ENCODE measurements at places on chromosomes 7 and 10. TPM values are rescaled to one million over a fixed set of nuclear protein-coding genes. Genes with fewer than 3 reads are reported as not detected.

GRCh38 chr7:115471891-115472290, 550.0 kb downstream of the MDFIC start:
- DNase-seq, result no peak

DNA sequence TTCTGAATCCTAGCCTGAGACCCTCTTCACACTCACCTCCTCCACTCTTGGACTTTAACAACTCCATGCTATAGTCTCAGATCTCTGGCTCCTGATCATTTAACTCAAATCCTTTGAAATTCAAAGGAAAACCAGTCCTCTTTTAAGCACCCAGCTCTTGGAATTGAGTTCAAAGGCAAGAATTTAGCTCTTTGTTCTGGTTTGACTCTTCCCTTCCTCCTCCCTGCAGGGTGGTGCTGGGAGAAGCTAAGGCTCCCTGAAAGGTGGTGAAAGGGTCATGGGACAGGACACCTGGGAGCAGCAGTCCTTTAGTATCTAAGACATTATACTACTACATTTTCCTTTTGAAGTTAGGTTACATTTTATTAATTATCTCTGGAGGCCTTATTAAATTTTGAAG, 259.4 kb downstream of the CCSER2 start:
- no peak for DNase-seq

- no peak for DNase-seq
Observed at GRCh38 chr7:46930366-46930765, 651.5 kb downstream of the TNS3 start.

- DNase-seq, result no peak
Observed at GRCh38 chr10:80489371-80490112, 35.4 kb downstream of the TSPAN14 start.

DNA sequence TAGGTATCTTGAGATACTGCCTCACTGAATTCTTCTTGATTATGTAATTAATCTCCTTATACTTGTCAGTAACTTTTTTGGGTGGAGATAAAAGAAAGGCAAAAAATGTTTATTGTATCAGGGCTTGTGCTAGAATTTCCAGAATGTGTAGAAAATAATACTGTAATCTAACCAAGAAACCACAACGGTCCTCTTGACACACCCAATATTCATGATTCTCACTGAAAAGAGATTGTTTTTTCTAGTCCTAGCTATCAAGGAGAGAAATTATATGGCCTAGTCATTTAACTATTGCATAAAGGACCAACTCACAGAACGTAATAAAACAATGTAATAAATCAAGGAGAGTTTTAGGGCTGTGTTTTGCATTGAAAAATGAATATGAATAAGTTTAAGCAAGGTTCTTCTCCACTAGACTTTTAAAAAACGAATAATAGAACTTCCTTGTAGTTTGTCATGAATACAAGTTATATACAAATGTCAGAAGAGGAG, 80.0 kb upstream of the STEAP4 start:
- no peak for DNase-seq

The DYDC2 gene
- not detected for total RNA-seq

The CWF19L1 gene
- 31.2 TPM for total RNA-seq

The FAM24A gene
- total RNA-seq, result not detected

The TAS2R3 gene
- total RNA-seq, result 6.4 TPM
